ENCODE measurements at places on chromosomes 2 and 18.
A peak's percentile ranks its signal among the peaks of the same experiment; 100 is the strongest.

- DNase-seq = no peak
Observed at GRCh38 chr2:225932811-225933413, 533.4 kb downstream of the NYAP2 start.

DNA sequence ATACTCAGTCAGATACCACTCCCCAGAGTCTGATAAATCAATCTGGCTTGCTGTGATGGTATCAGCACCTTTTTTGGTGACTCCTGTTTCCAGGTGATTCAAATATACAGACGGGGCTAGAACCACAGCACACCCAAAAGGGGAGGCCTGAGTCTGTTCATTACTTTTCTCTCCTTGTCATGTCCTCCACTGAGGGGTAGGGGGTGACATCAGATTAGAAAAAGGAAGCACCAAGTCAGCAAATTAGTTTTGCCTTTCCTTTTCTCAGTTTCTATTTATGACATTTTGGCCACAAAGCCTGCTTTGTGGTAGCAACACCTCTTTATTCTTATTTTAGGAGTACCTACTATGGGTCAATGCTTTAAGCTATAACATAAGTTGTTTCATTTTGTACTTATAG, 127.4 kb downstream of the CCDC102B start:
- DNase-seq = no peak

GRCh38 chr18:70207181-70207580, 1.7 kb upstream of the RTTN start:
- no peak for DNase-seq

DNA sequence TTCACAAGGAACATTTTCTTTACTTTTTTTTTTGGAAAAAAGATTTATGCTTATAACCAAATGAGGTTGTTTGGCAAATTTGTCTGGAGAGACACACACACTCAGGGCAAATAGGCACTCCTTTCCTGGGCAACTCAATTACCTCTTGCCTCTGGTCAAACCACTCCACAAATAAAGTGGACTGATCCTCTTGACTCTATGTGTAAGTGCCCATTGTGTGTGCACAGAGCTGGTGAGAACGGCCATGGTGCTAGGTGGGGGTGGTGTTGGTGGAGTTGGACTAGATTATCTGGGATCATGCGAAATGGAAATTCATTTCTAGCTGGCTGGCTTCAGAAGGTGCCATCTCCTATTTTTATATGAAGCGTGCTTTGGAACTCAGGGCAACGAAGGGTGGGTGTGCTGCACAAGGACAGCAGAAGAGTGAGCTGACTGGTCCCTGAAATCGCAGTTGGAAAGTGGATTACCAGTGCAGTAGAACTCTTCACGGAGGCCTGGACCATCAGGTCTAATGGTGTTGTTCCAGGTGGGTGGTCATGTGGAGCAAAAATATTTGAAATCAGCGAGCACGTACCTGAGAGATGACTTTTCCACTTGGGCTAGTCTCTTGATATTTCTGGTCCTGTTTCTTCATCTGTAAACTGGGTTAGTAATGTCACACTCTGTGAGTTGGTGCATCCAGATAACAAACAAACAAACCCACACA, 149.9 kb downstream of the RPIA start:
- DNase-seq = no peak

DNA sequence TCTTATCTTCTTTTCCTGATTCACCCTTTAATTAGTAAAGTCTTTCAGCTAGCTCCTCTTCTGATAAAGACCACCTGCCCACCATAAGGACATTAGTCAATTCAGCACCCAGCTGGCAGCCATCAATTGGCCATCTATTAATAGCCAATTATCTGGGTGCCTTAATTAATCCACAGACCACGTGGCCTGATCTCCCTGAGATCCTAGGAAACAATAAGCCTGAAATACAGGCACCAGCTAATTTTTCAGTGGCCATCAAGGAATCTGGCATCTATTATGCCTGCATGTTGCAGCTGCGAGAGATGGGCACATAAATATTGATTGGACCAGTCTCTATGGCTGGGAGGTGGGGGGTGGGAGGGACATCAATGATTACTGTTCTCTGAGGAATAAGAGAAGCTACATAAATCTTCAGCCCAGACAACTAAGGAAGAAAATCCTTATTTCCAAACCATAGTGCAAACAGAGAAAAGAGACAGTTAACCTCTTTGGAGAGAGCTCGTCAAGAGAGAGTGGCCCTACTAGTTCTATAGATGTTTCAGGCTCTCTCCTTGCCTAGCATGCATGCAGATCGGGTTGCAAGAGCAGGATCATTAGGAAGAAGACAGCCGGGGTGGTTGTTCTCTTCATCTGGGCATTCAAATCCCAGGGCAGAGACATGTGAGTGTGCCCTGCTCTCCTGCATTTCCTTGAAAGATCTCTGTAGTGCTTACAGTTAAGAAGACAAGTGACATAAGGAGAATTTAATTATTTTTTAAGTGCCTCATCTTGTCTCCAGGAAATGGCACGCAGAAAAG, 8.7 kb downstream of the GALNT14 start:
- no peak for DNase-seq

GRCh38 chr2:222174450-222174849, 124.3 kb downstream of the PAX3 start:
- DNase-seq = no peak

GRCh38 chr2:238021327-238021726, 39.5 kb upstream of the SCLY start:
- DNase-seq = no peak

GRCh38 chr2:128789776-128790455, 471.2 kb upstream of the HS6ST1 start:
- no peak for DNase-seq

- DNase-seq = peak; percentile 56
Observed at GRCh38 chr2:234368861-234369261, 128.0 kb downstream of the ARL4C start.

All from CD4-positive, alpha-beta T cell treated with Interleukin-17A for 1 hour (primary cell).